Foreskin keratinocyte (primary cell): ENCODE measurements at places on chromosomes 2 and 18.

- no peak for DNase-seq
These were observed 120.9 kb upstream of the CDC42EP3 start for GRCh38 chr2:37792366-37792765.

DNA sequence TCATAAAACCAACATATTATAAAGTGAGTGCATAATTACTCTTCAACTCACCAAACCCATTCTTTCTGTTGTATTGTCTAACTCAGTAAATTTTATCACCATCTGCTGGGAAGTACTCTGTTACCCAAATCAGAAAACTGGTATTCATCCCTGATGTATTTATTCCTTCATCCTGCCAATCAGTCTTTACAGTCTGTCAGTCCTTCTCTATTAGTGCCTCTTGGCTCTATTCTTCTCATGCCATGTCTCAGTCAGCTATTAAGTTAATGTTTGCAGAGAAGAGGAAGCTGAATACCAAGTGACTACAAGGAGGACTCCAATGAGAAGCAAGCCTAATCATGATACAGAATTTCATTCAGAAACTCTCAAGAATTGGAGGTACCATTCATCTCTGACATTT is 631.2 kb downstream of the CPS1 start:
- no peak for DNase-seq

GRCh38 chr2:38733300-38733971 is 17.7 kb downstream of the SRSF7 start:
- DNase-seq, result no peak

DNA sequence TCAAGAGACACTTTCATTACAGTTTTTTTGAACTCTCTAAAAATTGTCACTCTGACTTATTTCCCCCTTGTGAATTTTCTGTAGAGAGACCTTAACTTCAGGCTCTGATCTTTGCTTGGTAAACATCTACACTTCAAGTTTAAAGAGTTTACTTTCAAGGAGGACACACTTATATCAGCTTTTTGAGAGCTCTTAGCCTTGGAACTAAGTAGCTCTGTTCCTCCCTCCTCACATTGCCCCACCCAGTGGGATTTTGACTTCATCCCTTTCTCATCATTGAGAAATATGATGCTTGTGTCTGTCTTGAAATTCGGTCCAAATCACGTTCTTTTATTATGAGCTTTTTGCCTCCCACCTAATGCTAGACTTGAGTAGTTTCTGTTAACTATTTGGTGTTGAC is 433.4 kb upstream of the MEIS1 start:
- no peak for DNase-seq

DNA sequence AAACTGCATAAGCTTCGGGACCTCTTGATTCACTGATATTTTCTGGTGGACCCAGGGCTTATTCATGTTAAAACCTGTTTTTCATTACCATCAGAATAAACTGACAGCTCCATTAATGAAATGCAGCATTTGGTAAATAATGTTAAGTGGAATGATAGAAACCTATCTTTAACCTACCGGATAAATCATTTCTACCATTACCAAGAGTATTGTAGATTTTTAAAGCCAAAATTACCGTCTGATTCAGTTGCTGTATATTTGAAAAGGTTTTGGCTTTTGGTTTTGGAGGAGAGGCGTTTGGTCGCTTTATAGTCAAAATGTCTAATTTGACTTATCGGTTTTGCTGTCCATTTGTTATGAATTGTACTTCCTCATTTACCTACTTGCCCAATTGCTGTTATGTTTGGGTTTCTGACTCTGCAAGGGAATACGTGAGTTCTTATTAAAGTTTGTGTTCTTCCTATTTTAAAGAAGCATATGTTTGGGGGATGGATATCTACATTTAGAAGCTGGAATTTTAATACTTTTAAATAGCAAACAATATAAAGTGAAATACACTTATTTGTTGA is 1.0 kb upstream of the CUL3 start:
- no peak for DNase-seq

- DNase-seq, result no peak
These were observed 197.8 kb downstream of the PAX3 start for GRCh38 chr2:222100704-222101699.
